ENCODE measurements at places on chromosomes 4 and X. TPM values are rescaled to one million over a fixed set of nuclear protein-coding genes. Genes with fewer than 3 reads are reported as not detected.

Gene OTC
- total RNA-seq, result not detected

Gene PTPN13
- 46.9 TPM for total RNA-seq

Gene MXRA5
- 6.6 TPM for total RNA-seq

Gene NUP62CL
- total RNA-seq, result not detected

Gene SSX3
- total RNA-seq, result not detected

Gene FRAS1
- total RNA-seq, result 3.9 TPM

Gene TGIF2LX
- total RNA-seq, result not detected

Gene RTL5
- total RNA-seq, result 4.4 TPM

Gene DCLK2
- 10.1 TPM for total RNA-seq

Gene BEND4
- total RNA-seq, result not detected

Gene ARMCX2
- total RNA-seq, result 131 TPM

Measured in smooth muscle cell of the umbilical artery (primary cell).